CD4-positive, alpha-beta T cell treated with Interleukin-12 subunit alpha and Interleukin-12 subunit beta, for 1 hour (primary cell): ENCODE measurements at places on chromosomes 12 and 14.

DNA sequence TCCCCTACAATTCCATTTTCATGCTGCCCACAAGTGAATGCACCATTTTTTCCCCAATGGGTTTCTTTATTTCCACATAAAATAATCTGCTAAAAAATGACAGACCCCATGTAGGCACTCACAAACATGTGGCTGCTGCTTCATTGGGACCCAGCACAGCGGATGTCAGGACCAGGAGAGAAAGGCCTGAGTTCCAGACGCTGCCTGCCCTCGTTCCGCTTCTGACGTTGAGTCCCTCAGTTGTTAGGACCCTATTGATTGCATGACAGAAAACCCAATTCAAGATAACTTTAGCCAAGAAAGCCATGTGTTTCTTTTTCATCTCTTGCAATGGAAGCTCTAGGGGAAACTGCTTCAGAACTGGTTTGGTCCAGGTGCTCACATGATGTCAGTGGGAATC is 34.6 kb downstream of the ADGRD1 start:
- no peak for DNase-seq

- no peak for DNase-seq
These were observed 69.7 kb upstream of the STAC3 start for GRCh38 chr12:57320639-57321038.

DNA sequence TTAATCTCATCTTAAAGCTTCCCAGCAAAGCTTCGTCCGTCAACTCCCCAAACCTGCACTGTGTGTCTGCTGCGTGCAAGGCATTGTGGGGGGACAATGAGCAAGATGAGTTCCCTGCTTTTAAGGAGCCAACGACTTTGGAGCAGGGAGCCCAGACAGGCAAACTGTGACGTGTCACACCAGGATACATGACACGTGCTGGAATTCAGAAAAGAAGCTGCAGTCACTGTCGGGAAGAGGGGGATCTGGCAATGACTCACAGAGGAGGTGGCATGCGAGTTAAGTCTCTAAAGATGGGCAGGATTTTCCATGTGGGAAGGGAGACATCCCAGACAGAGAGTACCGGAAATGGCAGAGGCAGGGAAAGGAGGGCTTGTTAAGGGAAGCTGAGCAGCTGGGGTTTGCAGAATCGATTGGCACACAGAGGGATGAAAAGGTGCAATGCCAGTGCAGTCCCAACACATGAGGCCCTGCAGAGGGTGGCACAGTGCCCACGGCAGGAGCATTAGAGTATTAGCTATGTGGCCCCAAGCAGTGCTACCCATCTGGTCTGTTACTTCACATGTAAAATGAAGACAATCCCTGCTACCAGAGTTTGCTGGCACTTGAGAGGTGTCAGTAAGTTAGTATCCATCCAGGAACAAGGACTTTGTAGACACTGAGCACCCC is 52.9 kb downstream of the SETD3 start:
- no peak for DNase-seq

- no peak for DNase-seq
These were observed 70.4 kb downstream of the CHGA start for GRCh38 chr14:92993302-92993701.

GRCh38 chr14:67999290-67999689 is 179.7 kb downstream of the RAD51B start:
- DNase-seq, result no peak

DNA sequence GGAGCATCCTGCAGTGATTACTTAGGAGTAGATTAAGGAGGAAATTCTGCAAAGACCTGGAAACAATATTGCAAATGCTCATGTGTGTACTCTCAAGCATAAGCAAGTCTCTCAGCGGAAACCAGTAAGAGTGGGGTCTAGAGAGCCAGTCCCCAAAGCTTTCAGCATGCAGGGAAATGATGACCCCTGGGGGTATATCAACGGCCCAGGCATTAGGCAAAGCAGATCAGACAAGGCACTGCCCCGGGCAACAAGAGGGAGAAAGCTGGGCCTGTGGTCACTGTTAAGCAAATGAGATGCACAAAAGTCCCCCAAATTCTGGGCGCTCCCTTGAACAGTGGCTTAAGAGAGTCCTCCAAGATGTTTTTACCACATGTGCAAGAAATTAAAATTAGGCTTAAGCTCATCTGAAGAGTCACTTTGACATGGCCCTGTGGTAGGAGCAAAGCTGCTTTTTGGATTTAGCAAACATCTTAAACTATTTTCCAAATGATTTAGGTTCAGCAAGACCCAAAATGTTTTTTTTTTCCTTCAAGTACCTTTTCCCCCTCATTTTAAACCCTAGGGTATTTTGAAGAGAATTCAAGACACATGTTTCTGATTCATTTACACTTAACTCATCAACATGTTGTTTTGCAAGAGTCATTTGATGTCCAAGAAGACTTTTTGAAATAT is 457.1 kb upstream of the TBX3 start:
- DNase-seq, result no peak

DNA sequence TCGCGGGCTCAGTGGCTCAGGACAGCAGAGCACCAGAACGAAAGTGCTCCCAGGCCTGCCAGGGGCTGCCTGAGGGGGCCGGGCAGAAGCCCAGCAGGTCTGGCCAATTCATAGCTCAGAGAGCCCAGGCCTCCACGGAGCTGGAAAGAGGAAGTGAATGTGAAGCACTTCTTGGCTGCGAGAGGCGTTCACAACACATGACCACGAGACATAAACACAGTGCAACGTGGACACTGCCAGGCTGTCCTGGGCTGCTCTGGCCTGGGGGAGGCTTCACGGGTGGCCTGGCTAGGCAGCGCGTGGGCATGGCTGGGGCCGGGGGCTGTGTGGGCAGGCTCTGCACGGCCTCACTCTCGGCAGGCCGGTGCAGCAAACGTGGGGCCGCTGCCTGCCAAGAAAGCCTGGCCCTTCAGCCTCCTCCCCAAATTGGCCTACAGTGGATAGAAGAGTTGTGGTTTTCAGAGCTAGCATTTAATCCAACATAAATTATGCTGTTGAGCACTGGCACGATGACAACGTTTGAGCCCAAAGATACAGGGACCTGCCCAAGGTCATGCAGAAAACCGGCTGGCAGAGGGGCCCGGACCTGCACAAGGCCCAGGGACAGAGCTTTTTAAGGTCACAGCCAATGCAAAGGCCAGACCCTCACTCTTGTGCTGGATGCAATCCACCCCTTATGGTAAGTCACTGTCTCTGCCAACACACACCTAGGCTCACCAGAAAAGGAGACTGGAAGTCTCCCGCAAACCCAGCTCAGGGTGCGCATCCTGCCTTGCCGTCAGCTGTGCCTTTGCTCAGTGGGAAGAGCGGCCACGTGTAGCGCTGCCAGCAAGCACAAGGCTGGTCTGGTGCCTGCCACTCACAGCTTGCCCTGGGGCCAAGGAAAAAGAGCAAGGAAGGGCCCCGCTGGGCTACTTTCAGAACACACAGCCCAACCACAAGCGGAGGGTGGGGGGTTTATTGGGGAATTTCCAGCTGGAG is 8.6 kb downstream of the SLC25A29 start:
- no peak for DNase-seq
